Stimulated activated CD4-positive, alpha-beta T cell treated with anti-CD3 and anti-CD28 coated beads, Interleukin-15, amount 100 ng/mL, for 48 hours (primary cell): ENCODE measurements at places on chromosomes 1 and 21.

- DNase-seq: no peak
Measured at GRCh38 chr21:21046063-21046462, 47.9 kb downstream of the NCAM2 start.

GRCh38 chr1:33330361-33330890, 9.5 kb upstream of the A3GALT2 start:
- DNase-seq: no peak

- no peak for DNase-seq
Measured at GRCh38 chr21:34065027-34065426, 8.4 kb upstream of the MRPS6 start.

- no peak for DNase-seq
Measured at GRCh38 chr1:110153407-110153950, 3.2 kb downstream of the SLC6A17 start.

DNA sequence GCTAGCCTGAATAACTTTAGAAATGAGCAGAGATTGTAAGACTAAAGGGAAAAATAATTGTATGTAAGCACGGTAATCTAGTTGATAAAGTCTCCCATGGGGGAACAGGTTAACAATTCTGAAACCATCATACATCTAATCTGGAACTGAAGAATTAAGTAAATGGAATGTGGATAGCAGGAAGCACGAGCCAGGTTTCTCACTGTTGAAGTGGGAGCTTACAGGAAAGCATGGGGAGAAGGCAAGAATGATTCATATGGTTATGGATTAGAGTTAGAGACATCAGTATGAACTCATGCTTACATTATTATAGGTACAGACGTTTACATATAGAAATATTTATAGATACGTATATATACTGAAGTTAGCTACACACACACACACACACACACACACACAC, 83.0 kb downstream of the LEPR start:
- DNase-seq: no peak

GRCh38 chr1:110523011-110523410, 4.0 kb upstream of the KCNA10 start:
- no peak for DNase-seq

GRCh38 chr1:115719285-115719684, 49.2 kb downstream of the CASQ2 start:
- DNase-seq: no peak

- DNase-seq: no peak
Measured at GRCh38 chr1:67749263-67749843, 64.4 kb downstream of the GADD45A start.
